ENCODE measurements at places on chromosomes 12 and 14.

- no peak for DNase-seq
Observed at GRCh38 chr12:51911788-51912711, 4.7 kb downstream of the ACVRL1 start.

GRCh38 chr12:29547151-29547632, 49.7 kb upstream of the OVCH1 start:
- peak; percentile 93 for DNase-seq

DNA sequence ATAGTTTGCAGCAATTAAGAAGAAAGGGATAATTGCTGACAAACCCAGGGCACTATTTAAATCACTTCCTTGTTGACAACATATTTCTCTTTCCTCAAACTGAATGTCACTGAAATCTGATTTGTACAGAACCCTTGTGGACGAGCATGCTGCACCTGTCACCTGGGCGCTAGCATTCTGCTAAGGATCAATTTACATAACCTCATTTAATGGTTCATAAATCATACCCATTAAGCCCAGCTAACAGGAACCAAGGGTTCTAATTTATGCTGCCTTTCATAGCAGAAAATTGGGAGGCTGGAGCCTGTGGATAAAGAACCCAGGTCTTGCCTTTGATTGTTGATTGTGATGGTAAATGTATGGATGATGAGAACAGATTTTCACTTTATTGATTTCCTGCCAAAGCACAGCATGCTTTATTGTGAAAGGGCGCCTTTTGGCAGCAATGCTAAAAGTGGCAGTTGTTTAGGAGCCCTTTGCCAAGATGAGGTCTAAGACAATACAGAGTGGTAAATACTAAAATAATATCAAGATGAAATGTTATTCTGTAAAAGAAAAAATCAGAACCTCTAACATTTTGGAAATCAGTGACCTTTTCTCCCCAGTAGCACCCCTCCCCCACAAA, 95.4 kb downstream of the NKX2-1 start:
- no peak for DNase-seq

- no peak for DNase-seq
Observed at GRCh38 chr12:56932146-56932545, 2.1 kb downstream of the SDR9C7 start.

DNA sequence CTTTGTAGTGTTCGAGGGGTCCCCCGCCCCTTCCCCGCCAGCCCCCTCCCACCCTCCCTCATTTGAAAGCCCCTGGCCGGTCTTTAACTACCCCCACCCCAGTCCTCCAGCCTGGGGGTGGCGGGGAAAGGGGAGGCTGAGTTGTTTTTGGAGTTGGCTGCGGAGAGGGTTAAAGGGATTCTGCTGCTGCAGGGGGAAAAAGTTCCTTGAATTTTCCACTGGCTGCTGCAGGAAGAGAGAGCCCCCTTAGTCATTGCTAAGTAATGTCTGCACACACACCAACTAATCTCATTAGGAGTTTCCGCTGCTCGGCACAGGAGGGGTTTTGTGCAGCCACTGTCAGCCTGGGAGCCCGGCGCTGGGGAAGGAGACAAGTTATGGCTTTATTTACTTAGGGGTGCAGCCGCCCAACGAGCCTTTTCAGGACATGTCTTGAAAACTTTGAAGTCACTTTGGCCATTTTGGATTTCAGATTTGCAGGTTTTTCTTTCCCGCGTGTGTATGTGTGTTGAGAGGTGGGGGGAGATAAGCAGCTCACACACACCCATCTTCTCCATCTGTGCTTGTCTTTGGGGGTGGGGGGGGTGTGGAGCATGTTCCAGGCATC, 1.8 kb downstream of the ELK3 start:
- DNase-seq = no peak

DNA sequence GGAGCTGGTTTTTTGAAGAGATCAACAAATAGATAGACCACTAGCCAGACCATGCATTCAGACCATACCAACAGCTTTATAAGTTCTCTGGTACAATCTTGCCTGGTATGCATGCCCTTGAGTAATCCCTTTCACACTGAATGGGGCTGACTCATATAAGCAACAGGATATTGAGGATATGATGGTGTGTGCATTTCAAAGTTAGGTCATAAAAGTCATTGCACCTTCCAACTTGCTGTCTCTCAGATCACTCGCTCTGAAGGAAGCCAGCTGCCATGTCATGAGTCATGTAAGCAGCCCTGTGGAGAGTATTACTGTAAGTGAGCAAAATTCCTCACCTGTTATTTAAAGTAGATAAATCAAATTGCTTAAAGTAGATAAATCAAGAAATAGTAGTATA, 45.0 kb upstream of the OR6J1 start:
- DNase-seq = peak; percentile 58

- DNase-seq = peak; percentile 35
Observed at GRCh38 chr12:20125276-20125798, 243.0 kb upstream of the PDE3A start.

- DNase-seq = no peak
Observed at GRCh38 chr14:69901113-69901951, 22.1 kb downstream of the SMOC1 start.

All from BJ (cell line).